ENCODE measurements at places on chromosomes 1 and 21.

- no peak for DNase-seq
Observed at GRCh38 chr21:24594082-24594481, 1013.2 kb downstream of the MRPL39 start.

DNA sequence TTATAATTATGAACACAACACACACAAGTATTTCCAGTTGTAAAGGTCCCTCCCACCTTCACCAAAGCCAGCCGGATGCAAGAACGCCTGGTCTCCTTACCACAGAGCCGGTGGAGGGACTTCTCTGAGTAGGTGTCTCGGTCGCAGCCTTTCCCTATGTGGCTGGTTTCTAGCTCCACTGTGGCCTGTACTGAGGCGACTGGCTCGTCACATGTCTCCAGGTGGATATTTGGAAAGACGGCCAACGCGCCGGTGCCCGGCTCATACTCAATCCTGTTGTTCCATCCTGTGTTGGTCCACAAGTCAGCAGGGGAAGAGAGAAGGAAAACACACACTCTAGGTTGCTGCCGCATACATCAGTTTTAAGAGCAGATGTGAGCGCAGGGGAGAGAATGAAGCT is 74.4 kb downstream of the CLSTN1 start:
- no peak for DNase-seq

- no peak for DNase-seq
Observed at GRCh38 chr1:2001773-2002411, 1.7 kb downstream of the CFAP74 start.

- DNase-seq: no peak
Observed at GRCh38 chr1:88089961-88090360, 594.1 kb upstream of the PKN2 start.

GRCh38 chr1:109256971-109257681 is 7.8 kb downstream of the CELSR2 start:
- no peak for DNase-seq

- DNase-seq: no peak
Observed at GRCh38 chr1:22506130-22506692, 54.6 kb downstream of the ZBTB40 start.
